Panc1 (cell line): ENCODE measurements at places on chromosomes 4 and X.

DNA sequence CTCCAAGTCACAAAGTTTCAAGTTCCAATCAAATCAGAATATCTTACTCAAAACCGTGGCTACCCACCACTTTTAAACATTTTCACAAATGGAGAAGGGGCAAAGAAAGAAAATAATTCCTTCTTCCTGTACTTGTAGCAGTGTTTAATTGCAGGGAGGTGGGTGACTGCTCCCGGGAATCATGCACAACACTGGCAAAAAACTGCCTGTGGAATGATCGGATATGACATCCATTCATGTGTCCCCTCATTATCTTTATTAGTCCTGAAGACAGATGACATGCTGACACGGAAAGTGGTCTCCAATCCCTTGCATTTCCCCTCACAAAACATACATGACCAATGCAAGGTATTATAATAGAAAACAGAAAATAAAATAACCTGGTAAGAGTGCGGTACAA is 2.0 kb downstream of the TSPAN5 start:
- no peaks in the 10 kb centered on the region for H3K27me3 ChIP-seq
- peak overlapping the region; percentile 78 for H3K4me3 ChIP-seq
- peaks cover 4% of the 10 kb centered on the region; the same call in 1 of the 2 replicates for H3K36me3 ChIP-seq
- peaks cover 39% of the 10 kb centered on the region for H3K4me1 ChIP-seq
- DNase-seq, result no peak

- DNase-seq, result no peak
- no peak overlapping the region for H3K27ac ChIP-seq
- H3K27me3 ChIP-seq, result no peaks in the 10 kb centered on the region
These were observed 544.7 kb downstream of the SPRY1 start for GRCh38 chr4:123941306-123941705.

DNA sequence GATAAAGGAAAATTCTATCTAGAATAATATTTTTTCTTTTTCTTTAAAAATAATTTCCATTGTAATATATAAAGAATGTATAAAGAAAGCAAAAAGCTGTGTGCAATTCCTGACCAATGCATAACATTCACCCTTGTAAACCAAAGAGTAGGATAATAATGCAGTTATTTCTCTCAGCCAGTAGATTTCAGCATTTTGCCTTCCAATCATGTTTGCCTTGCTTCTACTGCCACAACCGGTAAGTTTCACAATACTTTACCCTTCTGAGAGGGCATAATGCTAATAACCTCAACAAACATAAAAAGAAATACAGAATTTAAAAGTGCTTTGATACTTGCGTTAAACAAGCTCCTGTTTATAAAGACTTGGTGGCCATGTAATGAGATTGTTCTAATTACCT is 59.9 kb downstream of the CHIC2 start:
- DNase-seq, result no peak
- no peak overlapping the region for H3K27ac ChIP-seq
- H3K36me3 ChIP-seq, result no peaks in the 10 kb centered on the region
- H3K4me1 ChIP-seq, result no peaks in the 10 kb centered on the region

DNA sequence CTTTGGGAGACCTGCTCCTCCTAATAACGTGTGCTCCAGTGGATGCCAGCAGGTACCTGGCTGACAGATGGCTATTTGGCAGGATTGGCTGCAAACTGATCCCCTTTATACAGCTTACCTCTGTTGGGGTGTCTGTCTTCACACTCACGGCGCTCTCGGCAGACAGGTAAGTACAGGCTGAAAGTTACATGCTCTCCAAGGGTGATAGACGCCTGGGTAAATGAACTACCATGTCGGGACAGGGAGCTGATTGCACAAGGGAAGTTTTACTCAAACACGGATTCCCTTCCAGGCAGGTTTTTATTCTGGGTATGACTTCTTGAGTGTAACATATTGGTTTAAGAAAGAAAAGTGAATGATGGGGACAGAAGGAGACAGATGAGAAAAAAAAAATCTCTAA is 836 bp downstream of the GRPR start:
- H3K27ac ChIP-seq, result no peak overlapping the region
- no peaks in the 10 kb centered on the region for H3K36me3 ChIP-seq
- H3K4me1 ChIP-seq, result no peaks in the 10 kb centered on the region

- DNase-seq, result no peak
- H3K4me1 ChIP-seq, result no peaks in the 10 kb centered on the region
- H3K27ac ChIP-seq, result no peak overlapping the region
- H3K36me3 ChIP-seq, result no peaks in the 10 kb centered on the region
- no peaks in the 10 kb centered on the region for H3K27me3 ChIP-seq
- H3K4me3 ChIP-seq, result no peak overlapping the region
These were observed 54.6 kb downstream of the ARAP2 start for GRCh38 chr4:36189511-36190226.

GRCh38 chr4:74896595-74896994 is 36.3 kb upstream of the PARM1 start:
- H3K36me3 ChIP-seq, result no peaks in the 10 kb centered on the region
- no peaks in the 10 kb centered on the region for H3K27me3 ChIP-seq
- H3K4me3 ChIP-seq, result no peak overlapping the region
- no peaks in the 10 kb centered on the region for H3K4me1 ChIP-seq
- H3K27ac ChIP-seq, result no peak overlapping the region

GRCh38 chrX:69024161-69024736 is 141.0 kb downstream of the PJA1 start:
- H3K27me3 ChIP-seq, result no peaks in the 10 kb centered on the region
- H3K4me3 ChIP-seq, result no peak overlapping the region
- no peaks in the 10 kb centered on the region for H3K4me1 ChIP-seq
- DNase-seq, result no peak
- no peaks in the 10 kb centered on the region for H3K36me3 ChIP-seq

GRCh38 chrX:97168646-97169045 is 284.9 kb downstream of the RPA4 start:
- H3K36me3 ChIP-seq, result no peaks in the 10 kb centered on the region
- H3K4me1 ChIP-seq, result no peaks in the 10 kb centered on the region
- H3K27me3 ChIP-seq, result no peaks in the 10 kb centered on the region
- H3K4me3 ChIP-seq, result no peak overlapping the region
- DNase-seq, result no peak

- no peaks in the 10 kb centered on the region for H3K27me3 ChIP-seq
- no peaks in the 10 kb centered on the region for H3K4me1 ChIP-seq
- no peak overlapping the region for H3K27ac ChIP-seq
- no peaks in the 10 kb centered on the region for H3K36me3 ChIP-seq
- DNase-seq, result no peak
These were observed 2127.3 kb downstream of the PCDH7 start for GRCh38 chr4:32847461-32847860.

- H3K27ac ChIP-seq, result no peak overlapping the region
- no peak overlapping the region for H3K4me3 ChIP-seq
- H3K4me1 ChIP-seq, result no peaks in the 10 kb centered on the region
- DNase-seq, result no peak
- no peaks in the 10 kb centered on the region for H3K36me3 ChIP-seq
These were observed 257.7 kb upstream of the GNPDA2 start for GRCh38 chr4:44984083-44984482.

DNA sequence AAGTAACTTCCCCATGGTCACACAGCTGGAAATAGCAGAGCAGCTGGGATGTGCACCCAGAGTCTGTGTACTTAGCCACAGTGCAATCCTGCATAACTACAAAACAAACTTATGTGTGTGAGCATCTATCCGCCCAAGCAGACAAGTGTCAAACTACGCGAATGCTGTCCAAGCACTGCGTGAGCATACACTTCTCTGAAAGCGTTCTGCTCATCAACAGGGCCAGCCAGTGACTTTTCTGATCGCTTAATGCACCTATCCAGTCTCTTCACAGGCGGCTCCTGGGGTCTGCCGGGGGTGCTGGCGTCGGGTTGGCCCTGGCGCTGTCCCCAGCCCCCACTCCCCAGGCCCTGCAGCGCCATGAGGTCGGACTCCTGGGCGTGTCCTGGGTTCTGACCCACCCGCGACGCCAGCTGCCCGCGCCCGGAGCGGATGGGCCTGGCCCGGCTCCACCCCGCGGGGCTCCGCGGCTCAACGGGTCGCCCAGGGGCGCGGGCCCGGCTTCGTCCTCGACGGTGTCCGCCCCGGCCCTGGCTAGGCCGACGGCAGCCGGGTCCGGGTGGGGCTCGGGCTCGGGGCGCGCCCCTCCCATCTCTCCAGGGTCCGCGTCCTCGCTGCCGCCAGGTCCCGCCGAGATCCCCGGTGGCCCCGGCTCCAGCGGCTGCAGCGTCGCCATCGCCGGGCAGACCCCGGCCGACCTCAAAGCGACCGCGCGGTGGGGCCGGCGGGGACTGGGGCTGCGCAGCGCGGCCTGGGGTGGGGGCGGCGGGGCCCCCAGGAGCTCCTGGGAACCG is 1.3 kb upstream of the ZNF141 start:
- H3K4me1 ChIP-seq, result no peaks in the 10 kb centered on the region
- no peak for DNase-seq
- H3K27me3 ChIP-seq, result no peaks in the 10 kb centered on the region
- H3K4me3 ChIP-seq, result peak overlapping the region; percentile 28; the same call in 1 of the 2 replicates
- no peak overlapping the region for H3K27ac ChIP-seq

DNA sequence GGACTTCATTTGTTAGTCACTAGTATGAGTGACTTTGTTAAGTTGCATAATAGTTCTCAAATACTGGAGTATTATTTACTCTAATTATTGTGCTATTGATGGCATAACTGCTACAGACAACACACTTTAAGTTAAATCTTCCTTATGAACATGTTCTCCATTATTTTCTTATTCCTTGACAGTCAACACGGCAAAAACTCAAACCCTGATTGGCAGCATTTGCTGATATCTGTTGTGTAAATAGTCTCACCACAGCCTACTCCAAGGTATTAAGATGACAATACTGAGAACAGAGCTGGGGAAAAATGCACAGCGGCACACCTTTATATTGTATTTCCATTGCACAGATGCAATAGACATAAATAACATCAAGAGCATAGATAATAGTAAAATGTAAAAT is 568.0 kb upstream of the AADAT start:
- no peak overlapping the region for H3K27ac ChIP-seq
- no peaks in the 10 kb centered on the region for H3K4me1 ChIP-seq
- H3K27me3 ChIP-seq, result no peaks in the 10 kb centered on the region
- H3K36me3 ChIP-seq, result no peaks in the 10 kb centered on the region
- DNase-seq, result no peak

DNA sequence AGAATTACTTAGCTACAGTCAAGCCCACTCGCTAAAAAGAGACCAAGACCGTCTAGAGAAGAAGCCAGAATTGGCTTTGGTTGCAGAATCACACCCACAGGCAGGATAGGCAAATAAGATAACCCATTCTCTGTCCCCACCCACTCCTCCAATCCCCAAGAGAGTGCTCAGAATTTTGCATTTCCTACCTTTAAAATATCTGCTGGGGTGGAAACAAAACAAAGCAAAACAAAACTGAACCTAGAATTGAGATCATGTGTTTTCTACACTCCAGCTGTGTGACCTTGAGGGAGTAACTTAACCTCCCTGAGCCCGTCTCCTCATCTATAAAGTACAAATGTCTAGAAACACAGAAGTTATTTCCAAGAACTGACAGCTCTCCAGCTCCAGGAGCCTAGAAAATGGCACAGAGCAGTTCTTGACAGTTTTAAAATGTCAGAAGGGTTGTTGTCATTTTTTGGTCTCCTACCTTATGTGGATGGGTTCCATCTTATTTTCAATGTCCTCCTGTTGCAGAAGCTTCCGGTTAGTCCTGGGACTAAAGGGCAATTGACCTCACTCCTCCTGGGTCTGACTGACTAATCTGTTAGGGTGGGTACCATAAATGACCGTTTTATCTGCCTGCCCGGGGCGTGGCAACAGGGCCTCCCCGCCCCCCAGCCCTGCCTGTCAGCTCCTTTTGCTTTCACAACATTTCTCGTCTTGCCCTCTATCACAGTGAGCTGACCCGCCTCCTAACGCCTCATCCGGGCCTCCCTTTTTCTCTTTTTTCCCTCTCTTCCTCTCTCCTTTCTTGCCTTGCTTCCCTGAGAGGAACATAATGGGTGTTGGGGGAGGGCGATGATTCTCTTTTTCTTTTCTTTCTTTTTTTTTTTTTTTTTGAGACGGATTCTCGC is 114.0 kb downstream of the RBM47 start:
- DNase-seq, result no peak
- H3K27me3 ChIP-seq, result no peaks in the 10 kb centered on the region
- no peaks in the 10 kb centered on the region for H3K4me1 ChIP-seq
- H3K27ac ChIP-seq, result no peak overlapping the region
- no peaks in the 10 kb centered on the region for H3K36me3 ChIP-seq
- no peak overlapping the region for H3K4me3 ChIP-seq

- no peaks in the 10 kb centered on the region for H3K4me1 ChIP-seq
- H3K4me3 ChIP-seq, result no peak overlapping the region
- H3K27ac ChIP-seq, result no peak overlapping the region
- H3K27me3 ChIP-seq, result no peaks in the 10 kb centered on the region
- peaks cover 10% of the 10 kb centered on the region for H3K36me3 ChIP-seq
- no peak for DNase-seq
These were observed 3.3 kb upstream of the RPS4X start for GRCh38 chrX:72280321-72280845.

DNA sequence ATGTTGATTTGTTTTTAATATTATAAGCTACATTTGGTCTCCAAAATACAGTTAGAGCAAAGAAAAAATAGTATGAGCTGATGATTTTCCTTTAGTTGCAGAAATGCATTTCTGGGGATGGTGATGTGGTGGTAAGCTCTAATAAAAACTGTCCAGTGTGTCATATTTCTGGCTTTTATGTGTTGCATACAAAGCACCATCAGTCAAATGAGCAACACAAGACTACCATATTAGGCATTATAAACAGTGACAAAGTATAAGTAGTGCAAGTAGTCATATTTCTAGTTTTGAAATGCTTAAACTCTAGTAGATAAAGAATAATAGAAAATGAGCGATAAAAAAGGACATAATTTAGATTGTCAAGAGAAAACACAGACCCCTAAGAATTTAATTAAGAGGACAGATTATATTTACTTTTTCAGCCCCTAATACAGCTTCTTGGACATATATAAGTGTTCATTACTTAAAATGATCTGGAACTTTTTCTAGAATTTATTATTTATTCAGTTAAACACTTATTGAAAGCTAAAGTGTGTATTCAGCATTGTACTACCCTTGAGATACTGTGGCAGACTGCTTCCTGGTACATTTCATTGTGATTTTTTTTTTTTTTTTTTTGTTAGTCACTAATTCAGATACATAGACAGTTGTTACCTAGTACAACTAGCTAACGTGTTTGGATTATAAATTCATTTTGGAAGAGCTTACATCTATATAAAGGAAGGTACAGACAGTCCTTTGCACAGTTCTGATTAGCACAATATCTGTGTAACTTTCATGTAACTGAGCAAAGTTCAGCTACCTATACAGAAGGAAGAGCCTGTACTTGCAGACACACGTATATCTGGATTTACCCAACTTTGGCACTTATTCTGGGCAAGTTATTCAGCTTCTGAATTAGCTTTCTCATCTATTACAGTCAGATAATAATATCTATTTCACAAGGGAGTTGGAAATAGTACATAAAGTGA is 22.3 kb downstream of the RAP1GDS1 start:
- no peak overlapping the region for H3K4me3 ChIP-seq
- no peak overlapping the region for H3K27ac ChIP-seq
- no peak for DNase-seq
- no peaks in the 10 kb centered on the region for H3K27me3 ChIP-seq
